ENCODE measurements at places on chromosomes 5 and 9.

GRCh38 chr9:32502464-32502863 is 23.5 kb downstream of the RIGI start:
- DNase-seq, result peak; percentile 90

DNA sequence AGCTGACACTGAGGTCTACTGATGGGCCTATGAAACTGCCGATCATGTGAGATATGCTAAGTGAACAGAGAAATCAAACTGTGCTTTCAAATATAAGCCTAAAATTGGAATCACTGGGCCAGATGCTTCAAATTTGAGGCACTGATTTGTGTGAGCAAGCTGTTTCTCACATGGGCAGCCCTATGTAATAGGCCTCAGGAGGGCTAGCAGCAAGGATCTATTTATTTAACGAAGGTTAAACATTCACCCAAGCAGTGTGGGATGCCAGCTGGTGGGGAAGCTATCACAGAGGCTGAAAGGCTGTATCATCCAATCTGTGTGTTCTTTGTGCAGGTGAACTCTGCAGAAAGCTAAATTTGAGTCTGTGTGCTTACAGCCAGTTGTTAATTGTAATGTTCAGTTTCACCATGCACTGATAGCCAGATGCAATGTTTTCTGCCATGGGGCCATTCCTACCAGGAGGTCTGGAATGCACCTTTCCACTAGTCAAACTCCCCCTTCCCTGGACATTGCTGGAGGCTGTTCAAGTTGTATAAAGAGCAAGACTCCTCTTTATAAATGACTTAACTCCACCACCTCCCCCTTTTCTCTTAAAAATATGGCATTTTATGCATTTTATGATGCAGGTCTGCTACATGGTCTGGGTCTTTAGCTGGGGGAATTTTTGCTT is 228.9 kb downstream of the SH3GL2 start:
- DNase-seq, result no peak

DNA sequence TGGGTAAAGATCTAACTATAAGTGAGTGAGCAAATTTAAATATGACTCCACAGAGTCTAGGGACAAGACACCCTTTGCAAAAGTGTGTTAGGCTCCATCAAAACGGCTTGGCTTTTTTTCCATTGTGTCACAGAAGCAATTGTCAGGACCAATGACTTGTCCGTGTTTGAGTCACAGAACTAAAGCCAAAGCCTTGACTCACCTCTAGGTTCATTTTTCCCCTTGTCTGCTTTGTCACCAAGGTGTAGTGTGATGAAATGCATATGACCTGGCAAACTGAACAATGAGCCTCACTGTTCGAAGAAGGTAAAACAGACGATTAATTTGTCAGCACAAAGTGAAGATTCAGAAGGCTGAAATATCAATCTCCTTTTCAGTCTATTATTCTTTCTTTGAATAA is 331.0 kb downstream of the GLIS3 start:
- peak; percentile 64 for DNase-seq

- no peak for DNase-seq
Observed at GRCh38 chr5:73895471-73895870, 269.5 kb downstream of the ARHGEF28 start.

All from Daoy (cell line).